Mucosa of descending colon (tissue), 3 donors: ENCODE measurements at places on chromosomes 3 and 15.

GRCh38 chr3:132405188-132405587 is 12.1 kb upstream of the DNAJC13 start:
- no peak for DNase-seq

DNA sequence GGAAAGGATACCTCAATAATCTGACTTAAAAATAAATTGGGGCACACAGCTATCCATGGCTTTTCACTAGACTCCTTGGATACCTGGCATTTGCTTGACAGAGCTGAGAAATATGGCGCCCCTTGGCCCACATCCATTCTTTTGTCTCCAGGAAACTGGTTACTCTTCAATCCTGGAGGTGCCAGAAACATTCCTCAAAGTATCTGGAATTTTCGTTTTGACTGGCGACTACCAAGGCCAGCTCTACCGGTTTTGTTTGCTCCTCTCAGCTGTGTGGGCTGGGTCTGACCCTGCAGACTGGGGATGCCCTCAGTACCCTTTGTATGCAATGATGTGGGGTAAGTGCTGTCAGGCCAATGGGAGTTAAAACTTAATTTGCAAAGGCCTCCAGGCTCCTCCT is 27.0 kb downstream of the KATNBL1 start:
- no peak for DNase-seq

- no peak for DNase-seq
Observed at GRCh38 chr15:65789105-65789504, 3.0 kb downstream of the DENND4A start.

- DNase-seq: no peak
Observed at GRCh38 chr3:43872301-43872700, 181.6 kb downstream of the ABHD5 start.

GRCh38 chr3:80010021-80010571 is 242.3 kb upstream of the ROBO1 start:
- DNase-seq: no peak

DNA sequence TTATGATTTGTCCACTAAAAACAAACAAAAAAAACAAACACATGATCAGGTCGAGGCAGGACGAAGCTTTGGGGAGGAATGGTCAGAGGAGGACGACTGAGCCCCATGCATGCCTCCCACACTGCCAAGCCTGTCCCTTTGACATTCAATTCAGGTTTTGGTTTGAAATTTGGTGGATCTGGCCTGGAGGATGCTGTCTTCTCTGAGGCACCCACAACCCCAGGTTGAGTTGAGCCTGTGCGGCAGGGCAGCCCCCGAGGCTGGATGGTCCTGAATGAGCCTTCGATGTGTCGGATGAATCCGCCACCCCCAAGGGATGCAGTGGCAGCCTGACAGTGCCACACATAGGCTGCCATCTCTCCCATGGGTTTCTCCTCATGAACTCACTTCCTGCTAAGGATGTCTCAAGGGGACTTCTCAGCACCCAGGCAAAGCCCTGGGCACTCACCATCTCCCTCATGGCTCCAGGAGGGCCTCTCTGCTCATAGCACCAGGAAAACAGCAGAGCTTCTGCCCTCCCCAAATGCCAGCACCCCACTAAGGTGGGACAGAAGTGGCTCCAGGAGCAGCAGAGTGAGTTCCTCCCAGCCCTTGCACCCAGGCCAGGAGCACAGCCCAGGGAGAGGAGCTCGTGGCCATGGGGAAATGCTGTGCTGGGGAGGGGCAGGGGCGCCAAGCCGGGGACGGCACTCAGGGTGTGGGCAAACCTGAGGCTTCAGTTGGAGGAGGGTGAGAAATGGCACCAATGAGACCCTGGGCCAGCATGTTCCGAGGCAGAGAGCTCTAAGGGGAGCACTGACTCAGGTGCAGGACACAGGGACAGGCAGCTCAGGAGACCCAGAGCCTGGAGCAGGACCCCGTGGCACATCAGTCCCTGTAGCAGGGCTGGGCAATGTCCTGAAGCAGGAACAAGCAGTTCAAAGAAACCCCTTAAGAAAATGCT is 18.5 kb downstream of the PRR23E start:
- DNase-seq: no peak

- no peak for DNase-seq
Observed at GRCh38 chr3:117441851-117442250, 732.3 kb downstream of the TUSC7 start.
